Stimulated activated CD8-positive, alpha-beta memory T cell treated with anti-CD3 and anti-CD28 coated beads, Interleukin-7, amount 100 ng/mL, for 1 hour (primary cell): ENCODE measurements at places on chromosomes 16 and 17.
A peak's percentile ranks its signal among the peaks of the same experiment; 100 is the strongest.

DNA sequence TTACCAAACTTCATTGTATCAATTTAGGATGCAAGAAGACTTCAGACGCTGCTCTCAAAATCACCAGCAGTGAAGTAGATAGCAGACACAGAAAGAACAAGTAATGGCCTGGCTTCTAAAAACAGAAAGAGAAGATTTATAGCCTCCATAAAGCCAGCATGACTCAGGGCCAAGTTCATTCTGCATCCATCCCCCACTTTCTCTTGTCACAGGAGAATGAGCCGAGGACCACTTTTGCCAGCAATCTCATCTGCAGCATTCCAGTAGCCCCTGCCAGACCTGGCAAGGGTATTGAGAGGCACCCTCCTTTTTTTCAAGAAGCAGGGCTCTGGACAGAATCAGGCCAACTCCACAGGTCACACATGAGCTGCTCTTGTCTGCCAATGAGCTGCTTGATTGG is 355.4 kb upstream of the SOX9 start:
- no peak for DNase-seq

DNA sequence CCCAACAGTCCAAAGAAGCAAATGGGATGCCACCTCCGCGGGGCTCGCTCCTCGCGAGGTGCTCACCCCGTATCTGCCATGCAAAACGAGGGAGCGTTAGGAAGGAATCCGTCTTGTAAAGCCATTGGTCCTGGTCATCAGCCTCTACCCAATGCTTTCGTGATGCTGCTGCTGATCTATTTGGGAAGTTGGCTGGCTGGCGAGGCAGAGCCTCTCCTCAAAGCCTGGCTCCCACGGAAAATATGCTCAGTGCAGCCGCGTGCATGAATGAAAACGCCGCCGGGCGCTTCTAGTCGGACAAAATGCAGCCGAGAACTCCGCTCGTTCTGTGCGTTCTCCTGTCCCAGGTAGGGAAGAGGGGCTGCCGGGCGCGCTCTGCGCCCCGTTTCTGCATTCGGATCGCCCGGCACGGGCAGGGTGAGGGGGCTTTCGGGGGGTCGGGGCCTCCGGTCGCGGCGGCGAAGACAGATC is at the start of gene CDH13:
Gene CDH13 (plus strand): TSS at position 179 of the 471 bp plus-strand sequence.
- DNase-seq = no peak

GRCh38 chr17:48530887-48531272 is at the start of gene HOXB1:
Gene HOXB1, minus strand, starts transcription at chr17:48531011. Its CDS starts 107 bp downstream, at chr17:48530904.
- DNase-seq = no peak

DNA sequence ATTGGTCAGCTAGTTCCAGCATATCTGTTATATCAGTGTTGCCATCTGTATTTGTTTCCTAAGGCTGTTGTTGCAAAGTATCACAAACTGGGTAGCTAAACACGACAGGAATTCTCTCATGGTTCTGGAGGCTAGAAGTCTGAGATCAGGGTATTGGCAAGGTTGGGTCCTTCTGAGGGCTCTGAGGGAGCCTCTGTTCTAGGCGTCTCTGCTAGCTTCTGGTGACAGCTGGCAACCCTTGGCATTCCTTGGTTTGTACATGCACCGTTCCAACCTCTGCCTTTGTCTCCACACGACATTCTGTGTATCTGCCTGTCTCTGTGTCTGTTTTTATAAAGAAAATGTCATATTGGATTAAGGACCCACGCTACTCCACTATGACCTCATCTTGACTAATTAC is 219.9 kb upstream of the NLRP1 start:
- DNase-seq = no peak

GRCh38 chr16:64392456-64392855 is 729.4 kb downstream of the CDH11 start:
- DNase-seq = no peak

GRCh38 chr17:40251576-40251975 is 32.5 kb downstream of the WIPF2 start:
- DNase-seq = no peak

DNA sequence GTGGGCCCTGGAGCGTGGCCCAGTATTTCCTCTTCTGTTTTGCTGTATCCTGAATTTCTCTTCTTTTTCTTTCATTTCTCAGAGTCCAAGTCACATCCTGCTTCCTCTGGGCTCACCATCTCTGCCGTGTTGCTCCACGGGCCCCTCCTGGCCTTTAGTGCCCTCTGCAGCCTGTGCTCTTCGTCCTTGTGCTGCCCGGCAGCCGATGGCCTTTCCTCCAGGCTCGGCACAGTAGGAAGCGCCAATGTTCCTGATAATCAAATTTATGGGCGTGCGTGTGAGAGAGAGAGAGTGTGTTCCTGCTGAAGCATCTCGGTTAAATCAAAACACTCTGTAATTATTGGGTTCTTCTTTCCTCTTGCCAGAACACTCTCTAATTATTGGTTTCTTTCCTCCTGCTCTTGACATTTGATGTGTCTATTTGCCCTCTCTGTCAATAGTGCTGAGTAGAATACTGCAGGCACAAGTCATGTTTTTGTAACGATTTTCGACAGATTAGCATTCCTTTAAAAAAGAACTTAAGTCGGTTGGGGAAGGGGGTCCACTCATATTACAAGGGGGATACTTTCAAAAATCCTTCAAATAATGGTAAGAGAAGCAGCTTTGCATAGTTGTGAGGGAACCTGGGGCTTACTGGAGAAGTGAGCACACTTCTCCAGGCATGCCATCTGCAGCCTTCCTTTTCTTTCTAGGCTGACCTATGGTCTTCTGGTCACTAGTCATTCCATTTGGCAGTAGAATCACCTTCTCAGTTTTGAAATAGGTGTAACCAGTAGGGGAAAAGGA is 126.6 kb downstream of the RPTOR start:
- DNase-seq = no peak

GRCh38 chr17:37089956-37090355 is 141.2 kb downstream of the AATF start:
- peak; percentile 30 for DNase-seq

- no peak for DNase-seq
Measured at GRCh38 chr16:16175296-16175695, 48.0 kb downstream of the ABCC6 start.

DNA sequence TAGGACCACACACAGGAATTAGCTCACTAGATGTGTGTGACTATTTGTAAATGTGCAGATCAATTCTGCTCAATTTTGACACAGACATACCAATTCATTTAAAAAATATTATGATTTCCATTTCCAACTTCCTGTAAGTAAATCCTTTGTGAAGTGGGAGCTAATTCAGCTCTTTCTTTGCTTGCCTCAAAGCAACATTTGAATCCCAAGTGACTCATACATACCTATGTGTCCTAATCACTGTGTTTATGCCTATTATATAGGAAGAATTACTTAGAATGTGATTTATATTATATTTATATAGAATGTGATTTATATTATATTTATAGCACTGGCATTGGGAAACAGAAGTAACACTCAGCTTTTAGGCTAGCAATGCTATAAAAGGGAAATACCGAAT is 195.9 kb upstream of the C17orf78 start:
- DNase-seq = no peak

DNA sequence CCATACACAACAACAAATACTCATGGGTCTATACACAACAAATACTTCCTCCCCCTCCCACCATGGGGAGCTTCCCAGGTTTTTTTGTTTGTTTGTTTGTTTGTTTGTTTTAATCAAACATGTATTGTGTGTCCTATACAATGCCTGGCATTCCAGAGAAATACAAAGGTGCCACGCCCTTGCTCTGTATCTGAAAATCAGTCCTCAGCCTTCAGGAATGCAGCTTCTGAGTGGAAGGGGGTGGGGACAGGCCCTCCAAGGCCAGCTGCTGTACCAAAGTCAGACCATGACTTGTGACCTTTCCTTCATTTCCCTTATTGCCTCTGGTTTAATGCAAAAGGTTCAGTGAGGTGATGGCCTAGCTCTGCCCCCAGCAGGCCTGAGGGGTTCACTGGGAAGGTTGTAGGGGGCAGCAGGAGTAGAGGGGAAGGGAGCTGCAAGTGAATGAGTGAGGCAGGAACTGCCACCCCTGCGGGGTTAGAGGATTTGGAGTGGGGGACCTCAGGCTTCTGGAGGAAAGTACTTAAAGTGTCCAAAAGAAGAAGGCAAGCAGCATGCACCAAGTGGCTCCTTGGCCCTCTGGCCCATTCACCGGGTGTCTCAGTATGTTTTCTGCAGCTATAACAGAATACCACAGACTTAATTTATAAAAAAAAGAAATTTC is 105.2 kb downstream of the CLEC16A start:
- DNase-seq = no peak

DNA sequence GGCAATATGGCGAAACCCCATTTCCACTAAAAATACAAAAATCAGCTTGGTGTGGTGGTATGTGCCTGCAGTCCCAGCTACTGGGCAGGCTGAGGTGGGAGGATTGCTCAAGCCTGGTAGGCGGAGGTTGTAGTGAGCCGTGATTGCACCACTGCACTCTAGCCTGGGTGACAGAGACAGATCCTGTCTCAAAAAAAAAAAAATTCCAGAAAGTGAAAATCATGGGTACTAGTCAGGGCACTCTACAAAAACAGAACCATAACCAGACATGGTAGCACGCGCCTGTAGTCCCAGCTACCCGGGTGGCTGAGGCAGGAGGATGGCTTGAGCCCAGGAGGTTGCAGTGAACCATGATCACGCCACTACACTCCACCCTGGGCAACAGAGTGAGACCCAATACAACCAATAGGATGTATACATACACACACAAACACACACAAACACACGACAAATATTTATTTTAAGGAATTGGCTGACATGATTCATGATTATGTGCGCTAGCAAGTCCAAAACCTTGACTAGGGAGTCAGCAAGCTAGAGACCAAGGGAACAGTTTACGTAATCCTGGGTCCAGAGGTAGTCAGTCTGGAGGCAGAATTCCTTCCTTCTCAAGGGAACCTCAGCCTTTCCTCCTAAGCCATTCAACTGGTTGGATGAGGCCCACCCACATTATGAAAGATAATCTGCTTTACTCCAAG is 11.6 kb upstream of the GP1BA start:
- no peak for DNase-seq

DNA sequence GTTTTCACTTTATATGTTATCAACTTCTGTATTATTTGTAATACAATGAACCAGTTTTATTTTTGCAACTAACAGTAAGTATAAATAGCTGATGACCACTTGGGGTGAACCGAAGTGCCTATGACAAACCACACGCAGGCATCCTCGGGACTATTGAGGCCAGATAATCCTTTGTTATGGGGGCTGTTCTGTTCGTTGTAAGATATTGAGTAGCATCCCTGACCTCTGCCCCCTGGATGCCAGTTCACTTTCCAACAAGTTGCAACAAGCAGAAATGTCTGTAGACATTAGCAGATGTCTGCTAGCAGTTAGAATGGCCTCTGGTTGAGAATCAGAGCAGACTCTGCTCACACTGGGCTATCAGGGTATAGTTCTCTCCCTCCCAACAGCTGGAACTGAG is 277.0 kb downstream of the WWOX start:
- DNase-seq = no peak

DNA sequence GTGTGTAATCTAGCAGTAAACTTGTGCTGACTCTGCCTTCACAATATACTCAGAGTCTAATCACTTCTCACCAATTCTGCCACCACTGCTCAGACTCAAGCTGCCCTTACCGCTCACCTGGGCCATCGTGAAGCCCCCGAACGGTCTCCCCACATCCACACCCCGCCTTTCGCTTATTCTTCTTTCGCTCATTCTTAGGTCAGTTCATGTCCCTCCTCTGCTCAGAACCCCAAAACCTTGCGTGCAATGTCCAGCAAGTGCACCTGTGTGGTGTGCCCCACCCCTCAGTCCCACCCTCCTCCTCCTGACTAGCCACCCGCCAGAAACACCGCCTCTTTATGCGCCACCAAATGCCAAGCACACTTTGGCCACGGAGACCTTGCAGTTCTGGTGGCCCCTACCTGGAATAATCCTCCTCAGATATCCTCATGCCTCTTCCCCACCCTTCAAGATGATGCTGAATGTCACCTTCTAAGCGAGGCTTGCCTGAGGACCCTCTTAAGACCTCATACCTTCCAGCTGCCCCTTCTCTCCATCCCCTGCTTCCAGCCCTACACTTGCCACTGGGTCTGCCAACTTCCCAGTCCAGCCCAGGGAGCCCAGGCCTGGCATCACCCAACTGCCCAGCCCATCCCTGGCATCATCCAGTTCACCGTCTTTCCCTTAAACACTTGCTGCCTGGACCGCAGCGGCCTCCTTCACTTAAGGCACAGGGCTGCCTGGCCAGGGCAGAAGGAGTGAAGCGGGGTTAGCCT is 34.3 kb upstream of the RBFOX3 start:
- no peak for DNase-seq

- DNase-seq = no peak
Measured at GRCh38 chr17:31745964-31746600, 113.0 kb downstream of the COPRS start.

DNA sequence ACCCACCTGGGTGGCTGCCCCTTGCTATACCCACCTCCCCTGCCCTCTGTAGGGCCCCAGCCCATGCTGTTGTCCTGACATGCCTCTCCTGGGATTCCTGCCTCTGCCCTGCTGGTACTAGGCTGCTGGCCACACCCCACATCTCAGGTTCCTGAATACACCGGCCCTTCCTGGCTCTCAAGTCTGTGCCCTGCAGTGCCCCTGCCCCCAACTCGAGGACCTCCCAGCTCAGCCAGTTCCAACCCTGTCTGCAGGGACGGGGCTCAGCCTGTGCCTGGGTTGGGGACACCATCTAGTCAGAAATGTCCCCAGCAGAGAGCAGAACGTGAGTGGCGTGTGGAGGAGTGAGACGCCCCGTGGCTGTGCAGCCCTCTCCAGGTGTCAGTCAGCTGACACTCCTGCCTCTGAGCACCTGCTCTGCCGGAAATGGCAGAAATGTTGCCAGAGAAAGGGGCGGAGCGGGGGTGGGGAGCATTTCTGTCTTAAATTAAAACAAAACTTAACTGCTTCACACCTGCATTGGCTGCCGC is 28.7 kb downstream of the ACSF3 start:
- peak; percentile 20 for DNase-seq

DNA sequence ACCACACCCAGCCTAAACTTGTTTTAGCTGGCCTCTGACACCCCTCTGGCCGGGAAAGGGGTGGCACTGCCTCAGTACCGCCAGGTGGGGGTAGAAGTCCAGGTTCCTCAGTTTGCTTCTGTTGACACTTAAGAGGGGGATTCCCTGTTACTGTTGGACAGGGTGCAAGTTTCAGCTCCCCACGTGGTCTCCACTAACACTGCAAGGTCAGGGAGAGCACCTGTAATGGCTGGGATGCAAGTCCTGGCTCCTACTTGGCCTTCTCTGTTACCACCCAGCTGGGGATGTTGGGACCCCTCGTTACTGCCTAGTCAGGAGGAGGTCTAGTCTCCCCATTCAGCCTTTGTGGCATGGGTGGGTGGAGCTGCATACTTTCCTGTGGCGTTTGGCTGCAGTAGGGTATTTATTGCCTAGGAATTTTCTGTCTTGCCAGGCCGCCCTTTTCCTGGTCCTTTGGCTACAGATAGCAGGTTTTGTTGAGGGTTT is 10.6 kb upstream of the MFAP4 start:
- DNase-seq = no peak
